ENCODE measurements at places on chromosomes 1 and 21.

DNA sequence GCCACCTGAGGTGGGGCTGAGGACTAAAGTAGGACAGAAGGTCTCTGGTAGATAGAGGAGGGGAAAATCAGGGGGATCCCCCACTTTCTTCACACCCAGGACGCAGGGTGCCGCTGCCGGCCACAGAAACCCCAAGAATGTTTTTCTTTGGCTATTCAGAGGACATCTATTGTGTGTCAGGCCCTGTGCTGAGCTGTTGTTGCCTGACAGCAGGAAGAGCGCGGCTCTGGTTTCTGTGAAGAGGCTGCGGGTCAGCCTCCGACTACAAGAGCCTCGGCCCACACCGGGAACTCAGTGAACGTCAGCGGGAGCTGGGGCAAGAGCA lies 407 bp upstream of the PIGV start:
- DNase-seq = no peak

DNA sequence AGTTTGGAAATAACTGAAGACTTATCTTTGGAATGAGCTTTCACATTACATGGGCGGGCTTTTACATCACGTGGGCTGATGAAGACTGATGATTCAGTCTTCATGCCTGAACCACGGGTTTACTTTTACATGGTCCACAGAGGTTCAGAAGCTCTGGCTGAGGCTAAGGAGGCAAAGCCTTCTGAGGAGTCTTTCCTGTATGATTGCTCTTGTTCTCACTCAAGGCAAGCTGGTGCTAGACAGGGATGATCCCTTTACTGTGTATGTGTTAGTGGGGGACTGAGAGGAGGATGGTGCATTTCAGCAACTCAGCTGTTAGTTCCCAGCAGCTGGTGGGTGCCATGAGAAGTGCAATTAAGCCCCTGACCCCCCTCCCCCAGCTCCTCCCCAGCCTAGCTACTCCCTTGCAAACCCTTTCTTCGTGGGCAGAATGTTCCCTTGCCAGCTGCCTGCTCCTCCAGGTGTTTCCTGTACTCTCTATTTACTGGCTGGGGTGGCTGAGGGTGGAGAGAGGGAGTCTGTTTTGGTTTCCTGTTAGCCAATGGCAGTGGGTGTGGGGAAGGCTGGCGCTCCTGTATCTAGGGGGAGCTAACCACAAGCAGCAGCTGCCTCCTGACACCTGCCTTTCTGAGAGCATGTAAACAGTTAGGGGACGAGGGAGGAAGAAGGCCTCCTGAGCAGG lies 15.4 kb downstream of the BTG2 start:
- no peak for DNase-seq

- no peak for DNase-seq
Observed at GRCh38 chr1:200546577-200546976, 74.0 kb downstream of the KIF14 start.

GRCh38 chr1:5571438-5571837 lies 420.8 kb downstream of the NPHP4 start:
- no peak for DNase-seq

- peak; percentile 61 for DNase-seq
Observed at GRCh38 chr1:156571261-156571852, 1.0 kb downstream of the IQGAP3 start.

GRCh38 chr21:26814386-26814785 lies 30.8 kb downstream of the ADAMTS1 start:
- DNase-seq = no peak

GRCh38 chr1:211331011-211331709 lies 4.5 kb downstream of the TRAF5 start:
- no peak for DNase-seq

DNA sequence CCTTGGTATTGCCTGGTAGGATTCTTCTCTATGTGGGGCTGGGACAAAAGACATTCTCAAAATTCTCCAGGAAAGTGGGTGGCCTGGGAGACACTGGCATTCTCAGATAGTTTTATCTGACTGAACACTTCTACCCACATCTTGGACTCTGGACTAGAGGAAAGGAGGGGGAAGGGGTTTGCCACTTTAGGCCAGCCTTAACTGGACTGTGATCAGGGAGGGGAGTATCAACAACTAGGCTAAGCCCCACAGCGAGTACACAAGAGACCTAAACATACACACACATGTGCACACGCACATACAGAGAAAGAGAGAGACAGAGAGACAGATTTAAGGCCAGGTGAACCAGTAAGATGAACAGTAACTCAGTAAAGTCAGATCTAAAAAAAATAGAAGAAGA lies 1.2 kb upstream of the SEMA6C start:
- no peak for DNase-seq

DNA sequence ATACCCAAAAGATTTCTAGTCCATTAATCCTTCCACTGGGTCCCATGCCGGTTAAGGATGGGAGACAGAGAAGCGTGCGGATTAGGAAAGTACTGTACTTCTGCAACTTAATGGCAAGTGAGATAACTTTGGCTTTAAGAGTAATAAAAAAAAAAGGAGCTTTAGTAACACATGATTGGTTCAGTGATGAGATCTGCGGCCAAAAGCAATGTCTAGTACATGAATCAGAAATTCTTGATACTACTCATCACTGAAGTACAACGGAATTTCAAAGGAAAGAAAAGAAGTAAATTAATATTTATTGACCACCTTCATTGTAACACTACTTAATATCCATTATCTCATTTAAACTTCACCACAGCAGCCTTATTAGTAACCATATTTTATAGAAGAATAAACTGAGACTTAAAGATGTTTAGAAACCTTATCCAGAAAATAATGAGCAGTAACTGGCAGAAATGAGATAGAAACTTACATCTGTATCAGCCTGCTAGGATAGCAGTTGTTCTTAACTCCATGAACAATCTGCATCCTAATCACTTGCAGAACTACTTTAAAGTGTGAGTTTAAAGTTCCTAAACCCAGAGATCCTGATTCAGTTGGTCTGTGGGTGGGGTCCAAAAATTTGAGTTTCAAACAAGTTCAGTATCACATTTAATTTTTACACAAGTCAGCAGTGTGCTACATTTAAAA lies 14.1 kb upstream of the NUF2 start:
- no peak for DNase-seq

Measured in HEK293T (cell line).